ENCODE measurements at places on chromosomes 11 and 22.
A peak's percentile ranks its signal among the peaks of the same experiment; 100 is the strongest.

GRCh38 chr11:45412051-45412471 is 125.9 kb upstream of the SYT13 start:
- DNase-seq: no peak

- no peak for DNase-seq
Measured at GRCh38 chr11:134504146-134504905, 92.3 kb upstream of the B3GAT1 start.

- no peak for DNase-seq
Measured at GRCh38 chr11:75598264-75598663, 36.2 kb downstream of the SERPINH1 start.

DNA sequence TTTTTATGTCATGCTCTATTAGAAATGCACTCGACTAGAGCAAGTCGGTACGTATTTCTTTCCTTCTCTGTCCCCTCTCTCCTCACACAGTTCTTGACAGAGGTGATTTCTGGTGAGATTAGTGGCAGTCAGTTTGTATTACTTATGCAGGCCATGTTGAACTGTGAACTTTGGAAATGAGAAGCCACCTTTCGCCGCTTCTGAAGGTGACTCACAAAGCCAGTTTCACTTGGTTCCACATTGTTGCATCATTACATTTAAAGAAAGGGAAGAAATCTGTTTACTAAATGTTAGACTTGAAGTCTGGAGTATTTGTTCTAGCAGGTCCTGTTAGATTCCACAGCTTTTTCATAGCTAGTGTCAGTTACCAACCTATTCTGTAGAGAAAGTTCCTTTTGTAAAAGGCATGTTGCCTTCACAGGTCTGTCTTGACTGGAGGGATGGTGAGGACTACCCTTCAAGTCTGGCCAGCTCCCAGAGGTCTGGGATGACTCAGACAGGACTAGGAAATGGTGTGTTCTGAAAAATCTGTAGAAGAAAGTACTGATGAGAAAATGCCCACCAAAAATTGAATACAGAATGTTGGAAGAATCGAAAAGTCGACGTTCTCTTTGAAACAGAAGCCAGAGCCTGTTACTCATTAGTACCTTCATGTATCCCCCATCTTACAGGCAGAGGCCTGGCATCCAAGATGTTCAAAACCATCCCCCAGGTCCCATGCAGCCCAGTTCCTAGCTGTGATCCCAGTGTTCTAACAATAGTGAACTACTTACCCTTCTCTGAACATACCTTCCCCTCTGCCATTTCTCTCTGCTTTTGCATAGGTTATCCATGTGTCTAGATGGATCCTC is 181.4 kb downstream of the DBX1 start:
- no peak for DNase-seq

DNA sequence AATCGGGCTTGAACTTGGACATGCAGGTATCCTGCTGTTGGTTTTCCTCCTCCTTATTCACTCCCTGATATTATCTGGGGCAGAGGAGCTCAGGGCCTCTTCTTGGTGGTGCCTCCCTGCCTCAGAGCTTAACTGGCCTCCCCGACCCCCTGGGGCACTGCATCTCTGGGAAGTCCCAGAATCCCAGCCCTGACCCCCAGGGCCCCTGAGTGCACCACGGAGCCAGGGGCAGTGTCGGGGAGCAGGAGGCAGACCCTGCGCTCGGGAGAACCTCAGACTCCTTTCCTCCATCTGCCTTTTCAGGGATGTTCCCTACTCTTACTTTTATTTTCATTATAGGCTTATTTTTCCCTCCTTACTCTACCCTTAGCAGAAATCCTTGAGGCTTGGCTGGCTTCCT is 537.0 kb downstream of the BRD1 start:
- DNase-seq: no peak

GRCh38 chr22:50470491-50470890 is 4.3 kb downstream of the SBF1 start:
- DNase-seq: no peak

- DNase-seq: no peak
Measured at GRCh38 chr22:33188326-33188725, 130.1 kb upstream of the SYN3 start.

GRCh38 chr22:44025171-44026065 is 1.3 kb downstream of the PARVB start:
- DNase-seq: peak; percentile 67

All from AML-193 (cell line).